ACHN (cell line): ENCODE measurements at places on chromosomes 2 and 18.
A peak's percentile ranks its signal among the peaks of the same experiment; 100 is the strongest.

DNA sequence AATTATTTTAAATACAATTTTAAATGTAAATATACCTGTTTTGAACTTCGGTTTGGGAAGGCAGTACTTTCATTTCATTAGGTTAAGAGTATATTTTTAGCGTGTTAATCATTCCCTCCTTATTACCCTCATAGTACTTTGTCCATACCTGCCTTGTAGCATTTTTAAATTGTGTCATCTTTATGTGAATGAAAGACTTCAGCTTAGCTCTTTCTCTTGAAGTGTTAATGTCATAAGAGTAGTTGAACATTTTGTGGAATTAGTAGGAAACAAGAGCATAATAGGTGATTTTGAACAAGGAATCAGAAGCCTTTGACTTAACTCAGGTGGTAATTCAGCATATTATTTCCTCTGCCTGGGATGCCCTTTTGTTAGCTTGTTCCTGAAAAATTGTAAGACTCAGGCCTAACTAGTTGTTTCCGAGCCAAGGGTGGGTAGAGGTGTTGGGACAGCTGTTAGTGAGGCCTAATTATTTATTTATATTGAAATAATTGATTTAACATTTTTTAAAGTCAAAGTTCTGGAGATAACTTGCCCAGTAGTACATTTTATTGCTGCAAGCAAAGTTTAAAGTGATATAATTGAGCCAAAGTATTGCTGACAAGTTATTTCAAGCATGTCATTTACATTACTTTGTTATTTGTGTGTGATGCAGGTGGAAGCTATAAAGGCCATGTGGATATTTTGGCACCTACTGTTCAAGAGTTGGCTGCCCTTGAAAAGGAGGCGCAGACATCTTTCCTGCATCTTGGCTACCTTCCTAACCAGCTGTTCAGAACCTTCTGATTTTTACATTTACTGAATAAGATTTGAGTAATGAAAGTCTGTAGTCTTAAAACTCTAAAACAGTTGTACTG lies 38.7 kb downstream of the DDX1 start:
- DNase-seq = no peak

- DNase-seq = no peak
These were observed 193.3 kb downstream of the ANKRD30B start for GRCh38 chr18:14941256-14941655.

GRCh38 chr18:3440341-3440740 lies 9.6 kb upstream of the TGIF1 start:
- DNase-seq = no peak

DNA sequence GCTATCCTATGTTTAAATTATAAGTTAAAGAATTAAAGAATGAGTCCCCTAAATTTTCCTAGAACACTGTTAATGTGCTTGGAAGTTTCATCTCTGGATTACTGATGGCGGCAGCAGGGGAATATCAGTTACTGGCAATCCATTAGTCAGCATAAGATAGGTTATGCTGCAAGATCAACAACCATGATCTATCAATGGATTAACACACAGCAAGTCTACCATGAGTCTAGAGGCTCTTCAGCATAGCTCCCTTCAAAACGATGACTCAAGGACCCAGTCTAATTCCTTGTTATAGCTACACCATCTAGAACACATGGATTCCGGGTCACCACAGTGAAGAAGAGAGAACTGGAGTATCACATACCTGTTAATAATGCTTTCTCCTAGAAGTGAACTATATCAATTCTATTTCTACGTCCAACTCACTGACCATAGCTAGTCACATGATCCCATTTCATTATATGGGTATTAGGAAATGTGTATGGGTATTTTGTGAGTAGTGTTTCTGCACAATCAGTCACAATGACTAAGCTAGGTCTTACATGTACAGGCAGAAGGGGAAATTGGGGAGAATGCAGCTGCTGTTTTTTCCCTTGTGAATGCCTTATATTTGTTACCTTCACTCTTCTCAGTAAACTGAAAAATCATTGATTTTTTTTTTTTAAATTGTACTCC lies 108.3 kb upstream of the MAPRE2 start:
- no peak for DNase-seq

DNA sequence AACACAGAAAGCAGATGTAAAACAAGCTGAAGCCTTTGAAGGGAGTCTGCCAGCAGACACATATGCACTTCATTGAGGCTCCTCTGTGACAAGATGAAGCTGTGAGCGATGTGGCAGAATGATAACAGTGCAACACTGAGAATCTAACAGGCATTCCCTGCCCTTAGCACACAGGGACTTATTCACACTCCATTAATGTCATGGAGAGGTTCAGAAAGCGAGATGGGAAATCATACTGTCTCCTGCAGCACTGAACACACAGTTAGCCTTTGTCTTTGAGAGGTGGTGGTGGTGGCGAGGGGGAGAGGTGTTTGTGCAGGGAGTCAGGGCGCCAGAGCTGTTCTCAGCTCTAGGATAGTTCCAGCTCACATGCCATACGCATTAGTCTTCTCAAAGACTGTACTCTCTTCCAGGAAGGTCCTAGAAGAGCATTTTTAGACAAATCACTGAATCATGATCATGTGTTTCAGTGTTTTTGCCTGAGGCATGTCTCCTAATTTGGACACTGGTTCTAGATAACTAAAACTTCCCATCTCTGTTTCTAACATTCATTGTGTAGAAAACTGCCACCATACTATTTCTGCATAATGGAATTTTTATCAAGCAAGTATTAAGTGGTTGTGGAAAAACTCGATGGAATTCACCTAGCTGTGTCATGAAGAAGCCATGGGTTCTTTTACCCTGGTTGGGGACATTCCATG lies 93.5 kb upstream of the ITGB6 start:
- no peak for DNase-seq

- no peak for DNase-seq
These were observed 364.4 kb upstream of the CHST9 start for GRCh38 chr18:27549335-27550039.

- no peak for DNase-seq
These were observed 81.0 kb downstream of the EPC2 start for GRCh38 chr2:148725564-148725963.

GRCh38 chr2:54589340-54590215 lies 133.5 kb downstream of the SPTBN1 start:
- DNase-seq = no peak

GRCh38 chr2:7813541-7814292 lies 868.1 kb upstream of the ID2 start:
- DNase-seq = no peak

DNA sequence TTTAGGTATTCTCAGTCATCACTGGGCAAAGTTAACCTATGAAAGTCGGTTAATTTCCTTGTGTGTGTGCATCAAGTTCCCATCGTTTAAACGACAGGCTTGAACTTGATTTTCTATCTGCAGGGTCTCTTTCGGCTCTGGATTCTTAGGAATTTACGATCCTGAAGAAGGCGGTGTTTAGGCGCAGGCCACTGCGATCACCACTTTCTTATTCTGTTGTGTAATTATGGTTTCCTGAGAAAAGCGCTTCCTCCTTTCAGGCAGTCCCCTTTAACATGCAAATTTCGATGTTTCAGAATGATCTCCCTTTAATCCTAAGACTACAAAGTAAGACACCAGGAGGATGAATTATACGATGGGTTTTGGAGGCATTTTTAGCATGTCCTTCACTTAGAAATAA lies 27.9 kb upstream of the MBP start:
- DNase-seq = no peak

DNA sequence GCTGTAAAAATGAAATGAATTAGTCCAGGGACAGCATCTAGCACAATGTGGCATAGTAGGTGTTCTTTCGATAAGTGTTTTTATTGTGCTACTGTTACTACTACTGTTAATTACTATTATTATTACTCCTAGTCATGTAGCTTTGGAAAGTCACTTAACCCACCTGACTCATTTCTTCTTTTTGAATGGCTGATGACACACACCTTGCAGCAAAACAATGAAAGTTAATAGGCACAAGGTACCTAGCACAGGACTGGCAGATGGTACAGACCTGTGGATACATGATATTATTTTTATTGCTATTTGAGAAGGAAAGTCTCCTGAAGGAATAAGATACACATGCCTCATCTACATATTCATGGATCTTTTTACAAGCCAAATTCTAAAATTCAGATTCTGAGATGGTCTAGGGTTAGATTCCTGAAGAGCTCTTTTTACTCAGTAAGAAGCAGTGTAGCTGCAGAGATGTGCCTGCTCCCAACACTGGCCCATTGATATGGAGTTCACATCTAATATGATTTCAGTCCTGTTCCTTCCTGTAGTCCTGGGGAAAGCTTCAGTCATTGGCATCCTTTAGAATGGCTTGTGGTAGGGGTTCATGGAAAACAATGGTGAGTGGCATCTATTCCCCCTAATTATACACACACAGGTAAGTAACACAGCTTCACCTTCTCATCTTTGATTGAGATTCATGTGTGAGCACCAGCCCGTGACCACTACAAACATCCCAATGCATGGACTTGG lies 7.9 kb upstream of the ERMN start:
- DNase-seq = no peak

DNA sequence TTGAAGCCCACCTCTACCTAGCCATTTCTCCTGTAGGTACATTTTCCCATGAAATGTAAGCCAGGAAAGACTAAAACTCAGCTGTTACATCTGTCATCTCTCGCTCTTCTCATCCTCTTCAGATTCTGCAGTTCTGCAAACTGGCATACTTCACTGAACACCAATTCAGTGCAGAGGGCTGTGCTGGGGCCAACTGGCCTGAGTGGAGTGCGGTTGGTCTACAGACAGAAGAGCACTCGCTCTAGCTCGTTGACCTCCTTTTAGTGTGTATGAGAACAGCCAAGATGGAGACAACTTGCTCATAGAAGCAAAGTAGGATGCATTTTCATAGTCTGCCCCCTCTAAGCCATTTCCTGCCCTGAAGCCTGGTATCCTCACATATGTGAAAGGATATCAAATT lies 862.6 kb downstream of the BCL11A start:
- DNase-seq = no peak

GRCh38 chr18:66143029-66143428 lies 392.2 kb downstream of the CDH7 start:
- DNase-seq = no peak

DNA sequence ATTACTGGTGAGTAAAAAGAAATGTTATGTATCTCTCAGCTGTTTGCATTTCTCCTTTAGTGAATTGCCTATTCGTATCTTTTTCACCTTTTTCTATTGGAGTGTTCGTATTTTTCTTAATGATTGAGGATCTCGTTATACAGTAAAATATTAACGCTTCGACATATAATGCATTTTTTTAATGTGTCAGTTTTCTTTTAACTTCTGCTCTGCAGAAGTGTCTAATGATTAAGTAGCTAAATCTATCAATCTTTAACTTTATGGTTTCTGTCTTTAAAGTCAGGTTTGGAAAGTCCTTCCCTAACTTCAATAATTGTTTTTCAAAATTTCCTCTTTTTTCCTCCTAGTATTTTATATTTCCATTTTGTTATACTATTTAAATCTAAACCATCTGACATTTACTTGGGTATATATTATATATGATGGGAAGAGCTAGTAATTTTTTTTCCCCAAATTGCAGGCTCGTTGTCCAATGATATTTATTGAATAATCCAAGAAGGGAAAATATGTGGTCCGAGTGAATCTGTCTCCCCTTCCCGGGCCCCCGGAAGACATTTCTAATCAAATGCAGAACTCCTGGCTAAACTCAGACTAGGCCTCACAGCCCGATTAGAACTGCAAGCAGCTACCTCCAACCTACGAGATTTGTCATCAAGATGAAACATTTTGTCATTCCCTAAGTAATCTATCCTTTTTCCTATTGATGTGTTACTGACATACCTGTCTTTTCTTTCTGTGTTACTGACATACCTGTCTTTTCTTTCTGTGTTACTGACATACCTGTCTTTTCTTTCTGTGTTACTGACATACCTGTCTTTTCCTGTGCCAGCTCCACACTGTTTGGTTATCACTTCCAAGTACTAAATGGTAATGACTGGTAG lies 17.2 kb downstream of the PCBP1 start:
- peak; percentile 87 for DNase-seq

DNA sequence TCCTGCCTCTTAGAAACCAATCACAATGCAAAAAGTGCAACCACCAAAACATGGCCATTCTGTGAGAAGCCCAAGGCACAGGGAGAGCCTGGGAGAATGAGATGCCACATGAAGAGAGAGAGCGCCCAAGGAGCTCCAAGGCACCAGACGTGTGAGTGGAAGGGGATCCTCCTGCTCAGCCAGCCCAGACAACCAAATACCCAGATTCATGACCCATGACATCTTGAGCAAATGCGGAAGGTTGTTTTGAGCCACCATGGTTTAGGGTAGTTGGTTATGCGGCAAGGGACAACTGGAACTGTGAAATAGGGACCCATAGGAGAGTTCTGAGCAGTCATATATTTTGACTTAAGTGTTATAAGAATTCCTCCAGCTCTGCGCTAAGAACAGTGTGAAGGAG lies 7.0 kb downstream of the AFF3 start:
- DNase-seq = no peak

- DNase-seq = no peak
These were observed 102.2 kb upstream of the CYP1B1 start for GRCh38 chr2:38178119-38178518.

- DNase-seq = no peak
These were observed 75.2 kb upstream of the GALNT5 start for GRCh38 chr2:157182204-157182709.

DNA sequence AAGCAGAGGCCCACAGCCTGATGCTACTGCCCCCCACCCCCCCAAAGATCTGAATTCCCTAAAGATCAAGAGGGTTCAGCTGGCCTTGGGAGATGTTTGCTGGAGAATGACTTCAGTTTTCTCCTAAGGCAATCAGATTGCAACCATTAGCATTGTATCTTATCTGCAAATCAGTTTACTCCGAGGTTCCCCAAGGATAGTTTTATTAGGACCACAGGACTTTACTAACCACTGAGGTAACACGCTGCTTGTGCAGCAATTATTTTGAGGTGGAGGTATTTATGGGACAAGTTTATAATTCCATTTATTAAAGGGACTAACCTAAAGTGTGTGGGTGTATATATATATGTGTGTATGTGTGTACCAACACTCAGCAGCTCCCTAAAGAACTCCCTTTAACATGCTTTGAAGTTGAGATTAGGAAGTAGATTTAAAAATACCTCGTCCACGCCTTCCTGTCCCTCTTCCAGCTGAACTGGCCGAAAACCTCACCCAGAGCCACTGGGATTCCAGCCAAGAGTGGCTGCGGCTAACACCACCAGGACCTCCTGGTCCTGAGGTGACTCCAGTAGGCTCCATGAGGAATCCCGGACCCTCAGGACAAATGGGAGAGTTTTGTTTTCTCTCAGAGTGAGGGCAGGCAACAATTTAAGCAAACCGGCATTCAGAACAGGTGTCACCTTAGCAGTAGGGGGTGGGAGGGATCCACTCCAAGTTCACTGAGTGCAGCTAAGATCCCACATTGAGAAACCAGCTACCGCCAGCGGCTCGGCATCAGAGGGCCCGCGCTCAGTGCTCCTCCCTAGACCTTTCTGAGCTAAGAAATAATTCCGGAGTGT lies 3.0 kb upstream of the DLX1 start:
- DNase-seq = no peak

DNA sequence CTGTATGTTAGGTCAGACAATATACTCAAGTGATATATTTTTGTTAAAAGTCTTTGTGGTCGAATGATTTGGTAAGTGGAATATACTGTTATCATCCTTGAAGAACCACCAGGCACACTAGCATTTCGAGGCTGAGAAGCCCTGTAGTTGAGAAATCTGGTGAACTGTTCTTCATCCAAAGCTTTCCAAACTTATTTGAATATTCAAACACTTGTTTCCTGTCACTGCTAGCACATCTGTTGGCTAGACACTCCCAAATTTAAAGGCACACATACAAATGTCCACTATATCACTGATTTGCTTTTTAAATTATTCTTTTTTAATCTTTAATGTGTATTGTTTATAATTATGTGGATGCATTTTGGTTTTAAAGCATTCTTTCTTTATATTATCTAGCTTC lies 241.9 kb upstream of the CNTNAP5 start:
- no peak for DNase-seq
